Activated T-cell treated with anti-CD3 and anti-CD28 coated beads for 48 hours (primary cell): ENCODE measurements at places on chromosomes 6 and 20.

DNA sequence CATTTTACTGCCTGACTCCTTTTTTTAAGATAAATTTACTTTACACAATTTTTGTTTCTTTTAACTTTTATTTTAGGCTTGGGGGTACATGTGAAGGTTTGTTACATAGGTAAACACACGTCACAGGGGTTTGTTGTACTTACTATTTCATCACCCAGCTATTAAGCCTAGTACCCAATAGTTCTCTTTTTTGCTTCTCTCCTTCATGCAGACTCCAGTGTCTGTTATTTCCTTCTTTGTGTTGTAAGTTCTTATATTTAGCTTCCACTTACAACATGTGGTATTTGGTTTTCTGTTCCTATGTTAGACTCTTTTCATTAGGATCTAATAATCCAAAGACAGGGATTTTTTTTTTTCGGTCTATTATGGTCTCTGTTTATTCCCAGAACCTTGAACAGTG lies 83.5 kb upstream of the CCN6 start:
- no peak for DNase-seq

DNA sequence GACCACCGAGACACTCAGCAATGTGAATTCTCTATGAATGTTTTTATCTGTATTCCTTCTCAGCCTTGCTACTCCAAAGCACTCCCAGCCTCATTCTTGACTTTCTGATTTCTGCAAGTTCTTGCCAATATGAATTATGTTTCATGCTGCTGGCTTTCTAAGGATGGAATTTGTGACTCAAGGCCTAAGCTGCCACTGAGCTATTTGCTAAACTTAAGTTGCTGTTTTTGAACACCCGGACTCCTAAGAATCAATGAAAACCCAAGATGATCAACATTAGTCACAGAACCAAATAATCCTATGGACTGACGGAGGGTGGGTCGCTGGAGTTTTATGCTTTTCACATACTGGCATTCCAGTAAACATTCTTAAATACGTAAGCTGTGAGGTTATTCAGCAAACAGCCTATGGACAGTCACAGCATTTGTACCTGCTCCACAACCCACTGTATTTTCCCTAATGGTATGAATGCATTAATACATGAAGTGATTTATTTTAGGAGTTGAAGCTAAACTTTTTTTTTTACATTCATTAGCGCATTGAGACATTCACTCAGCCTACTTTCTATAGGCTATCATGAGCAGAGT lies 8.2 kb upstream of the PXDC1 start:
- no peak for DNase-seq

GRCh38 chr6:6152060-6152459 lies 145.3 kb upstream of the NRN1 start:
- DNase-seq = no peak

- no peak for DNase-seq
Measured at GRCh38 chr6:43798688-43799444, 28.9 kb downstream of the VEGFA start.

GRCh38 chr6:19297880-19298279 lies 539.3 kb upstream of the ID4 start:
- no peak for DNase-seq

GRCh38 chr6:144519426-144519825 lies 234.3 kb downstream of the UTRN start:
- DNase-seq = no peak

- DNase-seq = no peak
Measured at GRCh38 chr6:111625461-111626391, 20.0 kb upstream of the TRAF3IP2 start.

DNA sequence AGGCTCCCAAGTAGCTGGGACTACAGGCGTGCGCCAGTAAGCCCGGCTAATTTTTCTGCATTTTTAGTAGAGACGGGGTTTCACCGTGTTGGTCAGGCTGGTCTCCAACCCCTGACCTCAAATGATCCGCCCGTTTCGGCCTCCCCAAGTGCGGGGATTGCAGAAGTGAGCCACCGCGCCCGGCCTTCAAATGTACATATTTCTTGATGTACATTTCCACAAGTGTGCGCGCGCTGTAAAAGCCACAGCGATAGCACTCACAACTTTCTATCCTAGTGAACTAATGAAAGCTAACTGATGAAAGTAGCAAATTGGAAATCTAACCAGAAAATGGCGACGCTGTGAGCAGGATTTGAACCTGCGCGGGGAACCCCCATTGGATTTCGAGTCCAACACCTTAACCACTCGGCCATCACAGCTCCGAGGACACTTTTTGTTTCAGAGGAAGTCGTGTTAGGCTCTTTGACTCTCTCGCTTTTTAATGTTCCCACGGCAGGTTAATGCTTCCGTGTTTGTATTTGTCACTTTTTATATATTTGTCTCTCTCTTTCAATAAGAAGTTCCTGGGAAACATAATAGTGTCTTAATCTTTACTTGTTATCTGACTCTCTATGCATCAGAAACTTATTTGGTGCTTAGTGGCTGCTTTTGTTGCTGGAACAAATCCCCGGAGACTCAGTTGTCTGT lies 199.4 kb upstream of the ZNF184 start:
- peak; percentile 27 for DNase-seq
